Stimulated activated CD4-positive, alpha-beta T cell treated with anti-CD3 and anti-CD28 coated beads, Interleukin-15, amount 100 ng/mL, for 1 hour (primary cell): ENCODE measurements at places on chromosomes 11 and 22.

DNA sequence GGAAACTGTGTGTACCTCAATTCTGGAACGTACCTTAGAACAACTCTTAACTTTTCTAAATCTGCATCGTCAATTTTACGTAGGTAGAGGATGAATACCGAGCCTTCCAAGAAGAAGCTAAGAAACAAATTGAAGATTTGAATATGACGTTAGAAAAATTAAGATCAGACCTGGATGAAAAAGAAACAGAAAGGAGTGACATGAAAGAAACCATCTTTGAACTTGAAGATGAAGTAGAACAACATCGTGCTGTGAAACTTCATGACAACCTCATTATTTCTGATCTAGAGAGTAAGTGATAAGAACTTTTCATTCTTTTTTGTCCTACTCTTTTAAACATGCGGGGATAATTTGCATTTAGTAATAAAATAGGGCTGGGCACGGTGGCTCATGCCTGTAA, 53.5 kb downstream of the SPECC1L start:
- no peak for DNase-seq

- no peak for DNase-seq
Measured at GRCh38 chr22:43185860-43186261, 1.1 kb downstream of the TTLL12 start.

DNA sequence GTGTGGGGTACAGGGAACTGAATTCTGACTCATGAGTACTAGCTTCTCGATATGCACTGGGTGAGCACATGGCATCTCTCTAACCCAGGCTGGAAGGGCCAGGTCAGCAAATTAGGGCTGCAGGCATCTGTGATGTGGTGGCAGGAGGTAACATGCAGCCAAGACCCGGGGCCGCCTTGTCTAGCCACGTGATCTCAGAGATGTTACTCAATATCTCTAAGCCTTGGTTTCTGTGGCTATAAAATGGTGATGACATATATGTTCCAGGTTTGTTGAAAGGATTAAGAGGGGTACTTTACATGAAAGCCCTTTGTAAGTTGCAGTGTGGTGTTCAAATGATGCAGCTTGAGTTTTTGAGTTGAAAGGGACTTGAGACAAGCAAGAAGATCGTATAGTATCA, 3.2 kb downstream of the ST14 start:
- no peak for DNase-seq

- no peak for DNase-seq
Measured at GRCh38 chr11:33266393-33267215, 9.4 kb downstream of the HIPK3 start.

DNA sequence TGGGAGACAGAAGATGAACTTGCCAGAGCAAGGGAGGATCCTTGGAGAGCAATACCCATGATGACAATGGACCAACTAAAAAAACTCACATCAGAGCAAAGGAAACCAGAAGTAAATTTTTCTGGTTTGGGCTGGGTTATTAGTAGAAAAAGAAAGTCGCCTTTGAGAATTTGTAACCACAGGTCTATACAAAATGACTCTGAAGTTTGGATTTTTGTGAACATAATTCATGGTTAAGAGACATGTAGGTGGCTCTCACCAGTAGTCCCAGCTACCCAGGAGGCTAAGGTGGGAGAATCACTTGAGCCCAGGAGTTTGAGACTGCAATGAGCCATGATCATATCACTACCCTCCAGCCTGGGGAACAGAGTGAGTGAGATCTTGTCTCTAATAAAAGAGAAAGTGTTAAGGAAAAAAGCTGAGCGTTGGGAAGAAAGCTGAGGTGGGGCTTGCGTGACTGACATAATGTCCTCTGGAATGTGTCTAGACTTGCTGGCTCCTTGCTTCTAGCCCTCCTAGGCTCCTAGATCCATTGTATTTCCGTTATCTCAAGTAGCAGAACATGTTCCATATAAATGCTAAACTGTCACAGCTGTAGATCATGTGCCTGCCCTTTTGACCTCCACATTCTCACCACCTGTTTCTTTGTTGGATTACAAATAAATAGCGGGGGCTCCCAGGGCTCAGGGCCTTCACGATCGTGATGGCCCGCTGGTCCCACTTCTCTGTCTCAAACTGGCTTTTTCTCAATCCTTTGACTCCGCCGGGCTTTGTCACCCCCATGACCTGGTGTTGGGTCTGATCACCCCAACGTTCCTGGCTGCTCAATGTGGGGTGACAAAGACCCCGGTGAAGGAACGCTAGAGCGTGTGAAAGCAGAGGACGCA, 56.2 kb upstream of the SC5D start:
- no peak for DNase-seq

DNA sequence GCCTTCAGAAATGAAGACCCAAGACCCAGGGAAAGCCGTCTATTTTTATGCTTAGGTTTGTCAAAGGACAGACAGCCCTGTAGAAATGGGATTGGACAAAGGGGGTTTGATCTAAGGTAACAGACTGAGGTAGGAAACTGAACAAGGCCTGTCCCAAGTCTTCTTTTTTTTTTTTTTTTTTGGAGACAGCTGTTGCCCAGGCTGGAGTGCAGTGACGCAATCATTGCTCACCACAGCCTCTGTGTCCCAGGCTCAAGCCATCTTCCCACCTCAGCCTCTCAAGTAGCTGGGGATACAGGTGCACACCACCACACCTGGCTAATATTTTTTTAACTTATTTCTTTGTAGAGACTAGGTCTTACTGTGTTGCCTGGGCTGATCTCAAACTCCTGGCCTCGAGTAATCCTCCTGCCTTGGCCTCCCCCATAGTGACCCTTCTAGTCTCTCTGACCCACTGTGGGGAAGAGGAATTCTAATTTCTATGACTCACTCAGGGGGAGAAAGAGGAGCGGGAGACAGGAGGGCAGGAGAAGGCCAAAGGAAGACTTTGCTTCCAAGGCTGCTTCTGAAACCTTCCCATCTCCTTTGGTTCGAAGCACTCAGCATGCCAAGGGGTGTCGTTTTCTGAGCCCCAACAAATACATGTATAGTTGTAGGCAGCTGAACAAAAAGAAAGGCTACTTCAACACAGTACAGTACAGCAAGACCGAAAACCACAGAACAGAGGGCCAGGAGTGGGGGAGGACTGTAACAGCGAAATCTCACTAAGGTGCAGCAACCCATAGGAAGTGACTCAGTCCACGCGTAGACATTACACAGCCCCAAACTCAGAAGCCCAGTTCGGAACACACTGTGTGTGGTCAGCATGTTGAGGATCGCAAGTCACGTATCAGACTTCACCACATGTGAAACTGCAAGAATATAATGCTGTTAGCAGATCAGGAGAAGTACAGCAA, 872 bp downstream of the TMA7B start:
- peak; percentile 26 for DNase-seq

- no peak for DNase-seq
Measured at GRCh38 chr22:42937164-42937843, 77.6 kb downstream of the PACSIN2 start.

- DNase-seq: no peak
Measured at GRCh38 chr11:87870086-87870485, 305.2 kb downstream of the RAB38 start.

GRCh38 chr11:36388951-36389350, 92.9 kb downstream of the PRR5L start:
- no peak for DNase-seq

DNA sequence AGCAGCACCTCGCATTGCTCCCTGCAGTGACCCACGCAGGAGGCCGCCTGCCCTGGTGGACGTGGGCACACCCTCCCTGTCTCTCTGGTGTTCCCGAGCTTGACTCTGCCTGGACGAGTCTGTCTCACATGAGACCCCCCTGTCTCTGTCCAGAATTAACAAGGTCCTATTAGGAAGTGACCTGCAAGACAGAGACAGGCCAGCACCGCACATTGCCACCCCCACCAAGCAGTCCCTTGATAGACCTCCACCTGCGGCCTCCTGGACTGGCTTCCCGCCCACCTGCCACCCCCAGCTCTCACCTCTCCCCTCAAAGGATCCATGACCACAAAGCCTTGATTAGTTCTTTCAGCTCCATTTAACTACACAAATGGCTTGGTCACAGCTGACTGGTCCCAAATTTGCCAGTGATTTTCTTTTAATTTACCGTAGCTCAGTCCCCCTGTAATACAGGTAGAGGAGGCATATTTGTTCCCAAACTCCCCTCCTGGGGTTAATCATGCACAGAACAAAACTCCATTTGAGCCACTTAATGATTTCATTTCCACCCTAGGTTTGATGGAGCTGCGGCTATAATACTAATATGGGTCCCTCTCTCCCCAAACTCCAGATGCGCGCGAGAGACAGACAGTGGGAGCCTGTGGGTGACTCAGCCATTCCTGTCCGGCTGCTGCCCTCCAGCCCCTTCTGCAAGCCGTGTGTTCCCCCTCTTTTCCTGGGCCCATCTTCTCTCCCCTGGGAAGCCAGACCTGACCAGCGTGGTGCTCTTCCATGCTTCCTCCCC, 11.2 kb downstream of the SPATA19 start:
- no peak for DNase-seq

DNA sequence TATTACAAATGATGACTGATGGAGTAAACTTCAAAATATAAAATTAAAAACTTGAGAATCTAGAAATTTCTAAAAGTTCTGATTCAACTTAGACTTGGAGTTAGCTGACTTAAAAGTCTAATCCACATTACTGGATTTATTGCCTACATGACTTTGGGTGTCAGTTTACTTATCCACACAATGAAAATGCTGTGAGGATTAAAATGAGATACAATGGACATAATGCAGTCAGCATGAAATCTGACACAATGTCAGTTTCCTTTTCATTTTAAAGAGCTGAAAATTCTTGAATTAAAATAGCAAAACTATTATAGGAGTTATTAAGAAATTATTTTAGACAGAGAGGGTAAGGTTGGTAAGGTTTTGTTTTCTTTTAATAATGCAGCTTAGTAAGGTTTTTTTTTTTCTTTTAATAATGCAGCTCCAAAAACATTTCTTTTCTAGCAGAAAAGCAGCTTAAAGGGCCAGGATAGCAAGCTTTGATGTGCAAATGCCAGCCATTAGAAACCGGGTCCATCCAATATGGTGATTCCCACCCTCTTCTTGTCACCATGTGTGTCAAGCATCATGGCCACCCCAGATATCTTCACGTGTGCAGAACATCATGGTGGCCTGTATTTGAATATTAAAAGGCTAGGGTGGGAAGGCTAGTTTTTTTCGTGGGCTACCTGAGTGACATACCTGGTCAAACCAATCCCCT, 18.9 kb downstream of the APIP start:
- no peak for DNase-seq

- DNase-seq: no peak
Measured at GRCh38 chr11:61912530-61912898, 4.9 kb downstream of the RAB3IL1 start.

- DNase-seq: no peak
Measured at GRCh38 chr11:10693509-10694081, at the start of gene IRAG1. TSS of gene IRAG1 (minus strand) at chr11:10693755. CDS start at chr11:10693602, 153 bp downstream.

- no peak for DNase-seq
Measured at GRCh38 chr11:72119198-72119597, 6.7 kb upstream of the ANAPC15 start.

DNA sequence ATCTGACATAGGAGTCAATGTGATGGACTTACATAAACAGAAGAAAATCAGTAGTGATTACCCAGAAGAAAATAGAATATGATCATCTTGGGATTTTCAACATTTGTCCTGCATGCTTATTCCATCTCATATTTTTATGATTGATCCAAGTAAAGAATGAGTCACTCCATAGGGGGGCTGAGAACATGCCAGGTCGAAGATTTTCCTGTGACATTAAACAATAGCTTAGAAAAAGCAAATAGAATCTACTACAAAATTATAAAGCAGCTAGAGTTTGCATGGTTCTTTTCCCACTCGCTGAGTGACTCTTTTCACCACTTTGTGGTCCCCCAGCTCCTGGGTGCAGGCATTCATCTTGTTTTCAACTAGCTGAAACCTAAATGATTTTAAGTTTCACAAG, 56.3 kb downstream of the DDI1 start:
- no peak for DNase-seq

DNA sequence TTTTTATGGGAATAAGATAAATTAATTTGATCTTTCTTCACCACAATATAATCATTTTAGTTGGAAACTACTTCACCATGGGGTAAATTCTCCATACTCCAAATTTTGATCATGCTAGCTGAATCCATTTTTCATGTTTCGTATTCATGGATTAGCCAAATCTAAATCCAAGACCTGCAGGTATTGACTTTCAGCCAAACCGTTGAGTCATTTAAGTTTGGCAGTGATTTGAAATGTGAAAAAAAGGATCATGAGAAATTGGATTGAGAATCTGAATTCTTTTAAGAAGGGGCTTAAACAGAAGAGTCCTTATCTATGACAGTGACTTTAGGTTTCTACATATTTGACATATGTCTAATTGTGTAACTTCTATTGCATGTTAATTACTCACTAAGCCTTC, 5.3 kb downstream of the GAS2 start:
- no peak for DNase-seq

- DNase-seq: no peak
Measured at GRCh38 chr11:123020968-123021367, 39.3 kb upstream of the BSX start.

GRCh38 chr11:71574418-71574817, 8.3 kb downstream of the KRTAP5-11 start:
- DNase-seq: no peak

- DNase-seq: no peak
Measured at GRCh38 chr11:118021146-118021545, 35.0 kb downstream of the IL10RA start.

- DNase-seq: no peak
Measured at GRCh38 chr11:62875698-62876478, 4.8 kb upstream of the SLC3A2 start.

GRCh38 chr22:27205492-27206373, 548.3 kb downstream of the MIAT start:
- no peak for DNase-seq

DNA sequence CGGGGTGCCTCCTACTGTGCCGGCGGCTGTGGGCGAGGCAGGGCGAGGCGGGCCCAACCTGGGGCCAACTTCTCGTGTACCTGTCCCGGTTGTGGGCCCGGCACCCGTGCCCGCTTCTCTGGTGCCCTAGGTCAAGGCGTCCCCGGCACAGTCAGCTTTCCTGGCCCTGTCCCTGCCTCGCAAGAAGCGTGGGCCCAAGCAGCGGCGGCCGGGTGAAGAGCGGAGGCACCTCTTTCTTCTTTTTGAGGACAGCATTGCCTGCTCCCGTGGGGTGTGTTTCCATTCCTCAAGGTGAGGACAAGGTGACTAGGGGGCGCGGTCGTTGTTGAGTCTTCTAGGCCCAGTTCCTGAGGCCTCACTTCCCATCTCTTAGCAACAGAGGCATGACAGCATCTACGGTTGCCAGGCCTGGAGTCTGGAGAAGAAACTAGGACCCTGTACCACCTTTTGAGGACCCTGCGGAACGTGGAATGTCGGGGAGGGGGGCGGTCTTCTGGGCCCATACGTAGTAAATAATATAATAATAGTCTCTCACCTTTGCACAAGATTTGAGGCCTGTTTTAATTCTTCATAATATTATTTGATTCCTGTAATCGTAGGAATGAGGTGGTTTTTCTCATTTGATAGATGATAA, 418 bp downstream of the ACO2 start:
- no peak for DNase-seq

GRCh38 chr11:17400048-17400775, 11.8 kb upstream of the KCNJ11 start:
- no peak for DNase-seq

DNA sequence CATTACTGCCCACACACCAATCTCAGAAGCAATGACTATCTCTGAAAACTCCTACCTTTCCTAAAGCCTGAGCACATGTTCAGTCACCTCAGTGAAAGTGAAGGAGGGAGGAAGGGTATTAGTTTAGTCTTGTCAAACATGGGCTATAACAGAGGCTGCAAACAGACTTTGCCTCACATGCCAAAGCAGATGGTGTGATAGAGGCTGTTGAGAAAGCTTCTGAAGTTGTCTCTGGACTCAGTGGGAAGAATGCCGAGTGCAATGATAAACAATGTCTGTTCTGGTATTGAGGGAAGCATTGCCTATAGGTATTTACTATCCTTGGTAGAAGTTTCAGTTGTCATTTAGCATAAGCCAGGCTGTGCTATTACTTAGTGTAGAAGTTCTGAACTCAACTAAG, 314.5 kb upstream of the CCDC90B start:
- no peak for DNase-seq
